ENCODE measurements at places on chromosomes 7 and 10.

GRCh38 chr10:59337201-59337652 lies 25.1 kb downstream of the FAM13C start:
- peak; percentile 67 for DNase-seq

- DNase-seq = no peak
These were observed 316.4 kb downstream of the PTEN start for GRCh38 chr10:88179831-88180230.

DNA sequence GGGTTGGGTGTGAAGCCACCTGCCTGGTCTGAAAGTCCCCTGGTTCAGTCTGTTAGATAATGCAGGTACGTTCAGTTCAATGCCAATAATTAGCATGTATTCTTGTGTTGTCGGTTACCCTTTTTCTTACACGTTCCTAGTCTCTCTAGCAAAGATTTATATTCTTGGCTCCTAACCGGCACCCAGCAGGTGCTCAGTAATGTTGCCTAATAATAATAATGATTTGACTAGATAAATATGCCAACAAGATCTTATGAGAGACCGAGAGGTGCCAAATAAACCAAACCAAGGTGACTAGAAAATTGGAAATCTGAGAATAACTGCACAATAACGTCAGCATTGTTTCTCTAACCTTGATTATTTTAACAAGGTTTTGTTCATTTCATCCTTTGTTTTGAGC lies 1.1 kb upstream of the SMIM30 start:
- DNase-seq = no peak

GRCh38 chr7:96244244-96244991 lies 77.5 kb downstream of the SLC25A13 start:
- DNase-seq = no peak

GRCh38 chr7:148901178-148901577 lies 17.1 kb upstream of the EZH2 start:
- no peak for DNase-seq

- DNase-seq = no peak
These were observed 41.1 kb upstream of the CABCOCO1 start for GRCh38 chr10:61621605-61622051.

DNA sequence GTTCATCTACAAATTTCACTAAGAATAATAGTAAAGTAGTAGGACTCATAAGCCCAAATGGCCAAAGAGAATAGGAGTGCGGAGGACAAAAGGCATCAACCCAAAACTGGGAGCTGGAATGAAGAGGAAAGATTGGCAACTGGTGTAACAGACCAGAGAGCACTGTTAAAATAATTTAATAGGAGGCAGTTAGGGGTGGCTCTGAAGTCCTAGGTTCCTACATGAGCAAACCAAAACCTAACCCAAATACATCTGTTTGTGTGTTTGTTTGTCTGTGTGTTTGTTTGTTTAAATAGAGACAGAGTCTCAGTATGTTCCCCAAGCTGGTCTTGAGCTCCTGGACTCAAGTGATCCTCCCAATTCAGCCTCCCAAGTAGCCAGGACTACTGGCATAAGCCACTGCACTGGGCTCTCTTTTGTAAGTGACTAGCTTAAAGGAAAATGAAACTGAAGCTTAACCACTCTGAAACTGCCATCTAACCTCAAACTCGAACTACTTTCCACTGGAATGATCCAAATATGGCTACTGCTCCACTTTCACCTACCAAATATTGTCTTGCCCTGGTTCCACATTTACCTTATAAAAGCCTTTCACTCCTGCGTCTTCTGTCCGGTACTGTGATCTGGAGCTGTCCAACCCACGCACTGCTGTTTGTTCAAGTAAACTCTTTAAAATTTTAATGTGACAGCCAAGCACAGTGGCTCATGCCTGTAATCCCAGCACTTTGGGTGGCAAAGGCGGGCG lies 94.9 kb downstream of the AKR1D1 start:
- DNase-seq = no peak

DNA sequence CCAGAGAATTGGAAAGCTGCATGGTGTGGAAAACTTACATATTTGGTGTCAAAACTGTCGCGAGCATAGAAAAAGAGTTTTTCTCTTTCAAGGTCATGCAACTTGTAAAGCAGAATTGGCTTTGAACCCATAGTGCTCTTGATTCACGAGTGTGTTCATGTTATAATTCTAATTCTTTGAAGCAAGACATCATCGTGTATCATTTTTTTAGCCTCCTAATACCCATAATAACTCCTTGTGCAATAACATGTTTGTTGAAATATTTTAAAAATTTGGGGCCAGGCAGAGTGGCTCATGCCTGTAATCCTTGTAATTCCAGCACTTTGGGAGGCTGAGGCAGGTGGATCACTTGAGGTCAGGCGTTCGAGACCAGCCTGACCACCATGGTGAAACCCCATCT lies 4.2 kb downstream of the CCL24 start:
- no peak for DNase-seq

- no peak for DNase-seq
These were observed 101.8 kb upstream of the DOCK1 start for GRCh38 chr10:126803394-126803793.

GRCh38 chr10:110075686-110076085 lies 67.9 kb downstream of the ADD3 start:
- DNase-seq = peak; percentile 72

GRCh38 chr7:4682621-4683042 lies 537 bp downstream of the FOXK1 start:
- DNase-seq = no peak

DNA sequence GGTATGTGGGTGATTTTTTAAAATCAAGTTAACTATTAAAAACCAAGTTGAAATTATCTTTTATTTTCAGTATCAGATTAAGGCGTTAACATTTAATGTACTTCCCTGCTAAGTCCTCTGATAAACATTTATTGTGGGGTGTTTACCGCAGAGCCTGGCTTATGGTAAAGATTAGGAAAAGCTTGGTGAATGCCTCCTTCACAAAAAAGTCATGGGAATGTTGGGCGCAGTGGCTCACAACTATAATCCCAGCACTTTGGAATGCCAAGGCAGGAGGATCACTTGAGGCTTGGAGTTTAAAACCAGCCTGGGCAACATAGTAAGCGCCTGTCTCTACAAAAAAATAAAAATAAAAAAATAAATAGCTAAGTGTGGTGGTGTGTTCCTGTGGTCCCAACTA lies 53.3 kb downstream of the WAC start:
- DNase-seq = no peak

DNA sequence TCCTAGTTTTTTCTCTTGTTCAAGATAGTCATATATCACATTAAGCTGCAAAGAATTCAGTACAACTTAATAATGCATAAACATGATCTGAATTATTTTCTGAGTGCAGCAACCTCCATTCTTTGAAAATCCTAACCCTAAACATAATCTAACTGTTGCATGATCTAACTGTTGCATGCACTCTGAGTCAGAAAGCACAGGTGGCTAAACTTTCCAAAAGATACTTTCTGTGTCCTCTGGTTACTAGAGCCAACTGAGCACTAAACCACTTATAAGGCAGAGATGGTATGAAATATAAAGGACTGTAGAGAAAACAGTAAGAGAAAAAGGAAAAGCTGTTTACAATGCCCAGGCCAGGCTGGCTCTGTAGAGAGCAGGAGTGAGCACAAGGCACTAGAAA lies 23.0 kb upstream of the FAM133B start:
- DNase-seq = no peak

DNA sequence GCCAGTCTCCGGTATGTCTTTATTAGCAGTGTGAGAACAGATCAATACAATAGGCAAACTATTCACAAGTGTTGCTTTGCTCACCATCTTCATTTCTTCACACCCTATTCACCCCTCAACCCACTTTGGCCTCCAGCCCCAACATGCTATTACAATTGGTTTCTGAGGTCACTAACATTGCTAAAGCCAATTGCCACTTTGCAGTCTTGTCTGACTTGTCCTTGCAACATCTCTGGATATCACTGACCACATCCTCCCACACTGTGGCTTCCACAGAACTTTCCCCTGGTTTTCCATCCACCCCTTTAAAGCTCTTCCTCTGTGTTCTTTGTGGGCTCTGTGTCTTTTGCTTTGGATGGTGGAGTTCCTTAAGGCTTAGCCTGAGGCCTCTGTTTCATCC lies 5.2 kb upstream of the APBB1IP start:
- no peak for DNase-seq

DNA sequence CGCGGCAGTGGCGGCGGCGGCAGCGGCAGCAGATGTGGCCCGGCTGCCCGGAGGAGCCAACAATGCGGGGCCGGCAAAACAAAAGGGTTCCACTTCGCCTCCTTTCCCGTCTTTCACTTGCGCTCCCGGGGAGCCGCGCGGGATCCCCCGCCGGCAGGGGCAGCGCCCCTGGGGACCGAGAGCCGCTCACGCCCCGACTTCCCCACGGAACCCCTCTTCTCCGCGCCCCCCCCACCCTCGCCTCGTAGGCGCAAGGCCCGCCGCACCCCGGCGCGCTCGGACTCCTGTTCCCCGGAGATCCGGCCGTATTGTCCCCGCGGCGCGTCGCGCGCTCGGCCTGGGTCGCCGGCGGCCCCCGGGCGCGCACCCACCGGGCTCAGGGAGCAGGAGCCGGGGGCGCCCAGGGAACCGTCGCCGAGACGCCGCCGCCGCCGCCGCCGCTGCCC lies 854 bp downstream of the CTBP2 start:
- peak; percentile 67 for DNase-seq

DNA sequence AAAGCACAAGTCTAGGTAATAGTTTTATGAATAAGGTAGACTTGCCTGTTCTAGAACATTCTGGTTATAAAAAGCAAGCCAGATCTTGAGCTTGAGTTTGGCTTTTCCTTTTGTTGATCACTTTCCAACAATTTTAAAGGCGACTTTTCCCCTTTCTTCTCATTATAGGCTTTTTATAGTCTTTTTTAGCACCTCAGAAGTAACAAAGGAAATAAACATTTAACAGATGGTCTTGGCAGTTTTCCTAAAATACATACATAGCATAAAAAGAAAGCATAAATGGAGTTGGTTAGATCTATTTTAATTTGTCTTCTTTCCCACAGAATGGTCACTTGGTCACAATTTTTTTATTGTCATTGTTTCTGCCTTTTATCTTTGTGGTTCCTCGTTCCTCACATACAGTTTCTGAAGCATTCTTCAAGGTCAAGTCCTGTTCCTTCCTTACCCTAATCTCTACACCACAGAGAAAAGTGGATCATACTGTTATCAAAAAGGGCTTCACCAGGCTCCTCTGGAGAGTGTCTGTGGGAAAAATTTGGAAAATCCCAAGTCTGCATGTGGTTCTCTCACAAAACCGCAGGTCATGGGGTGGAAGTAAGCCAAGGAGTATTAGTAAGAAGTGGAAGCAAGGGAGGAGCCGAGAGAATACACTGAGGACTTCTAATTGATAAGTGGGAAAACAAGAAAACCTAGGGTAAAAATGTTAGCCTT lies 31.3 kb downstream of the THNSL1 start:
- DNase-seq = peak; percentile 21

GRCh38 chr7:30278376-30278775 lies 6.0 kb upstream of the ZNRF2 start:
- peak; percentile 40 for DNase-seq

- no peak for DNase-seq
These were observed 48.6 kb downstream of the CRTAC1 start for GRCh38 chr10:97981816-97982215.

- DNase-seq = no peak
These were observed 159.2 kb downstream of the CCDC3 start for GRCh38 chr10:12842310-12842709.

DNA sequence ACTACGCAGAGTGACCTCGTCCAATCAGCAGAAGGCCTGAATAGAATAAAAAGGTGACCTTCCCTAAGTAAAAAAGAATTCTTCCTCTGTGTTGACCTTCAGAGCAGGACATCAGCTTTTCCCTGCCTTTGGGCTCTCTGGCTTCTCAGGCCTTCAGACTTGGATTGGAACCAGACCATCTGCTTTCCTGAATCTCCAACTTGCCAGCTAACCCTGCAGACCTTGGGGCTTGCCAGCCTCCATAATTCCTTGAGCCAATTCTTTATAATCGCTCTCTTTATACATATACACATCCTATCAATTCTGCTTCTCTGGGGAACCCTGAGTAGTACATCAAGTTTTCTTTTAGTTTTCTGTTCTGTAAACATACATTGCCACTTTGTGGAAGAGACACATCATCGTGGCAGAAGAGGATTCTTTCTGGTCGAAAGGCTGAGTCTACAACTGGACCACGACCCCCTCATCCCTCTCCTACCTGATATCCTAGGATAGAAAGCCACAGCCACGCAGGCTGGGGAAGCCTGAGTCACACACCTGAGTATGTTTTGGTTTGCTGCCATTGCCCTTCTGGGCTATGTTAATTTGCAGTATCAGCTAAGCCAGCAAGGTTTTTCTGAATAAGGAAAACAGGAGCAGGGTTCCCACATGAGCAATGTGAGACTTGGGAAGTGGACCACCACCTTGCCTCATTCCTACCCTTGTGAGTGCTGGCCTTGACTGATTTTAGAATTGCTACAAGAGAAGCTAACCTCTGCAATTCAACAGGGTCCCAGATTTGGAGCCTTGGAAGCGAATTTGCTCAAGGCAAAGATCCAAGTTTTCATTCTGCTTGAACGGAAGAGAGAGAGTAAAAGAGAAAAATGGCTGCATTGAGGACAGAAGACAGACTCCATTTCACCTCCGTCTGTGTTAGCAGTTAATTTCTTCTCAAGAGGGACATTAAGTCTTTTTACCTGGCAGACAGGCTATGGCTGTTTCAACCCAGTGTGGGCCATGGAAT lies 445.2 kb upstream of the FZD8 start:
- DNase-seq = no peak

GRCh38 chr7:140451716-140452115 lies 27.6 kb downstream of the MKRN1 start:
- no peak for DNase-seq

- no peak for DNase-seq
These were observed 22.8 kb downstream of the NSMCE4A start for GRCh38 chr10:121952226-121952625.

DNA sequence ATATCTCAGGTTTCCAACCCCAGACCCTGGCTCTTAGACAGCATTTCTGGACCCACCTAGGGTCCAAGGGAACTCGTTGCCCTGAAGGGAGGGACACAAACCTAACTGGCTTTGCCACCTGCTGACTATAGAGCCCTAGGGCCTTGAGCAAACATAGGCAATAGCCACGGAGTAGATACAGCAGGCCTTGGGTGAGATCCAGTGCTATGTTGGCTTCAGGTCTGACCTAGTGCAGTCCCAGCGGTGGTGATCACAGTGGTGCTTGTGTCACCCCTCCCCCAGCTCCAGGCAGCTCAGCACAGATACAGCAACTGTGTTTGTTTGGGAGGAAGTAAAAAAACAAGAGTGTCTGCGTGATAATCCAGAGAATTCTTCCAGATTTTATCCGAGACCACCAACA lies 9.7 kb upstream of the TNKS2 start:
- no peak for DNase-seq
